ENCODE measurements at places on chromosomes 12 and 14.
A peak's percentile ranks its signal among the peaks of the same experiment; 100 is the strongest.

- peak; percentile 86 for DNase-seq
These were observed 15.5 kb downstream of the REM2 start for GRCh38 chr14:22898302-22899090.

DNA sequence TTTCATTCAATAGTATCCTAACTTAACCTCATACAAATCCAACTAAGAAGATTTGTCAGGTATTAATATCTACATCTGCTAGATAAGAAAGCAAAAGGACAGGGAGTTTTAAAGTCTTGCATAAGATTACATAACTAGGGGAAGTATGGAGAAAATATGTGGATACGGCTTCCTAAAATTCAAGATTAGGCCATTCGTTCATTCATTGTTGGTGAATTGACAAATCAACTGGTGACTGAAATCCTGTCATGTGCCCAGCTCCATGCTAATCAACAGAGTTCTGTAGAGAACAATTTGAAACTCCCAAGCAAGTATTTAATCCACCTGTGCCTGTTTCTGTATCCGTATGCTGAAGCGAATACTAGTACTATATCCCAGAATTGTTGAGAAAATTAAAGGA is 260.9 kb upstream of the USP15 start:
- DNase-seq: no peak

GRCh38 chr12:41076114-41076513 is 112.0 kb upstream of the PDZRN4 start:
- DNase-seq: no peak

- DNase-seq: no peak
These were observed 420.6 kb downstream of the LRFN5 start for GRCh38 chr14:42027271-42027670.

DNA sequence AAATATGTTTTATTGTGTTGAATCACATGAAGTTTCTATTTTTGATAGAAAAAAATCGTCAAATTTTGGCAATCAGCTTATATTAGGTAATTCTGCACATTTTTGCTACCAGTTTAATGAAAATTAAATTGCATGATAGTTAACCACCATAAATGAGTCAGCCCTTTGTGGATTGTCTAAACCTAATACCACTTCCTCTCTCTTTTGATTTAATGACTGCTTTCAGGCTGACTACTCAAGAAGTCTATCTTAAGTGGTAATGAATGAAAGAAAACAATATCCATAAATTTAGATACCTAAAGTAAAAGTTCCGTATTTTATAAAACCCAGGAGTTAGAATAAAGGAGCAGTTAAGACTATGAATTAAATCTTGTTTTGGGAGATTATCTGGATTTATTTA is 450.5 kb downstream of the TMEM117 start:
- peak; percentile 47 for DNase-seq

DNA sequence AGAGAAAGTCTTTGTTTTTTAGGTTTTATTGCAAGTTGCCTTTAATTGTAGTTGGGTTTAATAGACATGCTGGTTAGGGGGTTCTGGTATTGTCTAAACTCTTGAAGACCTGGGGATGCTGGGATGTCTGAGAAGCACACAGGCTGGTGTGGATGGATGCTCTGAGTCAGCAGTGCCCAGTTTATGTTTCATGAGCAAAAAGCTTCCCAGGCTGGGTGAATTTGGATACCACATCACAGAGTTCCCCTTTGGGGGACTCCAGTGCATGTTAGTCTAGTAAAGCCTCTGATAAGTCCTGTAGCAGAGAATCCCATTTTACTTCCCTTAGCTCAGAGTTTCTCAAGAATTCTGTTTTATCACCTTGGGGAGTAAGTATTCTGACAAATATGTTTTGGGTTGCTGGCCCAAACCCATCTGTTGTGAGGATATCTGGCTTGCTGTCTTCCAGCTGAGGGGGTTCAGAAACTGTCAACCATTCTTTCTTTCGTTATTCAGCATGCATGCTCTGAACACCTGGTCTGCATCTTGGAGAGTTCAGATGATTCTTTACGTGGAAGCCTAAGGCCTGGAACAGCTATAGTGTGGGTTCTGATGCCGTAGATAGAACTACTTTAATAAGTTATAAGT is 509.1 kb downstream of the VRK1 start:
- no peak for DNase-seq

- no peak for DNase-seq
These were observed 3.4 kb downstream of the PPTC7 start for GRCh38 chr12:110579535-110580253.

GRCh38 chr12:100579844-100580243 is 6.4 kb downstream of the GAS2L3 start:
- no peak for DNase-seq

DNA sequence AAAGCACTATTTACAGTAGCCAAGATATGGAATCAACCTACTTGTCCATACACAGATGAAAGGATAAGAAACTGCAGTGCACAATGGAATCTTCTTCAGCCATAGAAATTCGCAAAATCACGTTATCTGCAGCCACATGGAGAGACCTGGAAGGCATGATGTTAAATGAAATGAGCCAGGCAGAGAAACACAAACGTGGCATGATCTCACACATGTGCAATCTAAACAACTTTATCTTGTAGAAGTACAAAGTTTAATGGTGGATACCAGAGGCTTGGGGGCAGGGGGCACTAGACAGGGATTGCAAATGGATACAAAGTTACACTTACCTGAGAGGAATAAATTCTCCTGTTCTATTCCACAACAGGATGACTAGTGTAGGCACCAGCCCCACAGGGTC is 24.1 kb downstream of the ASCL4 start:
- DNase-seq: no peak

DNA sequence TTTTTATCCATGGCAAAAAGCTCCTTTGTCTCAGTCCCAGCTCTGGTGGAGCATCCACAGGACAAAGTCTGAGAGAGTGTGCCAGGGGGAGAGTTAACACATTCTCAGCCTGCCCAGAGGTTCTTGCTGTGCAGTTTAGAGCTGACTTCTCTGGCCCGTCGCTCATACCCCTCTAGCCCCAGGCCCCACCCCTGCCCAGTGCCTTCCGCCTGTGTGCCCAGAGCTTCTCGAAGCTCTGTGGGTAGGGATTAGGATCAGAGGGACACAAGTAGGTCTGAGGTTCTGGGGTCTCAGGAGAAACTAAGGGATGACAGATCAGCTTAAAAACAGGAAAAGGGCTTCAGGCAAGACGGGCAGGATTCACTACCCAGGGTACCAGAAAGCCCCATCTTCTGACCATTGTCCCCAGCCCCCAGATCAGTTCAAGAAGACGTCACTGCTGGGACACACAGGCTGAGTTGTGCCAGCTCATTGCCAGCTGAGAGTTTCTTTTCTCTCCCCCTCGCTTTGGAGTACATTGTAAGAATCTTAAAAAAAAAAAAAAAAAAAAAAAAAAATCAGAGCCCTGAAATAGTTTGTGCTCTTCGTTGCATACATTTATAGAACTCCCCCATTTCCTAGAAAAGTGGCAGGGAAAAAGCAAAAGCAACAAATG is 127.0 kb downstream of the GCH1 start:
- DNase-seq: no peak

- no peak for DNase-seq
These were observed 10.3 kb upstream of the TRHDE start for GRCh38 chr12:72261885-72262284.

DNA sequence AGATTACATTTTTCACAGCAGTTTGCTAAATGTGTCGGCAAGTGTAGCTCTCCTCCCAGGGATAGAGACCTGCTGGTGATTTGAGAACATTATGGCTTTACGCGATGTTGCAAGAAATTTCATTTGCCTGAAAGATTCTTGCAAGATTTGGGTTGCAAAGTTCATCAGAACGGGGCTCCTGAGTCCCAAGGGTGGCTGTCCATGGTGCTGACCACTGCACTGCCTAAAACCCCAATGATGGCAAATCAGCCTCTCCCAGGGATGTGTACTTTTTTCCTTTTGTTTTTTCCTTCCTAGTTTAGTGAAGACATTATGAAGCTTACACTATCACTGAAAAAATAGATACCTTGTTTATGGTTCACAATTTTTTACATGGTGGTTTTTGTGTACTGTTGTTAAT is 85.4 kb downstream of the WSCD2 start:
- peak; percentile 20 for DNase-seq

GRCh38 chr12:18323159-18323558 is 61.8 kb downstream of the PIK3C2G start:
- DNase-seq: peak; percentile 45

DNA sequence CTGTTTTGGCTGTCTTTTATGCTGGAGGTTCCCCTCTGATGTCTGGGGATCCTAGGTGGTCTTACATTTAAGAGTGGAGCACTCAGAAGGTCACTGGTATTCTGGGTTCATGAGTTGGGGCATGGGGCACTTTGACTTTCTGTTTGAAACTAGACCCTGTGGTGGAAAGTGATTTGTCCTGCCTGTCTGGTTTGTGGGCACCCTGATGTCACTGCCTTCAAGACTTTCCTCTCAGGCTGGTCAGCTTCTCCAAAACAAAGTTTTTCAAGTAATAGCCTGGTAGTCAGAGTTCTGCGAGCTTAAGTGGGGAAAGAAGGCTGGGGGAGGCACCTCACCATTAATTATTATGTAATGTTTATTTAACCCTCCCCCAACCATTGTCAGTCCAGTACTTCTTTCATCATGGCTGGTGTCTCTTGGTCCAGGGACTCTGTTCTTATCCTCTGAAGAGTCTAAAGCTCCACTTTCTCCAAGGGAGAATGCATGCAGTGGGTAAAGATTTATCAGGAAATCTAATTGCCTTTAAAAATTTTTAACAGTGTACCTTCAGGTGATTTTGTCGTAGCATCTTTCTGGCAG is 35.3 kb downstream of the ZC3H14 start:
- DNase-seq: no peak

GRCh38 chr14:75825147-75825592 is 156.6 kb downstream of the TGFB3 start:
- DNase-seq: no peak

DNA sequence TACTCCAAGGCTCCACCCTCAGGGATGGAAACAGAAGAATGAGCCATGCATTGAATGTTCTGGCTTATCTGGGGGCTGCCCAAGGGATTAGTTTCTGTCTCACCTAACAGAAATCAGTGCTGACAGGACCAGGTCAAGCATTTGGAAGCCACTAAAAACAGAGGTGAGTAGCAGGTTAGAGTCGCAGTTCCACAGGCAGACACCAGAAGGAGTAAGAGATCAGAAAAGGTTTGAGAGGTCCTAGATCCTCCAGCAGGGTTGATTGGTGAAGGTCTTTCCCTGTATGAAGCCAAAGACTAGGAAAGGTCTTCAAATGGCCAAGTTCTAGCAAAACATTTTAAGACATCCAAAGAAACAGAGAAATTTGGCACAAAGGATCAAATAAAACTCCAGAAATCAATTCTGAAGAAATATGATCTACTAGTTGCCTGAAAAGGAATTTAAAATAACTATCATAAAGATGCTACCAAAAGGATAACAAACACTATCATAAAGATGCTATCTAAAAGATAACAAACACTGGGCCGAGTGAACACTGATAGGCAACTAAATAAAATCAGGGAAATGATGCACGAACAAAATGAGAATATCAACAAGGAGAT is 19.5 kb upstream of the TTC9 start:
- DNase-seq: peak; percentile 21

DNA sequence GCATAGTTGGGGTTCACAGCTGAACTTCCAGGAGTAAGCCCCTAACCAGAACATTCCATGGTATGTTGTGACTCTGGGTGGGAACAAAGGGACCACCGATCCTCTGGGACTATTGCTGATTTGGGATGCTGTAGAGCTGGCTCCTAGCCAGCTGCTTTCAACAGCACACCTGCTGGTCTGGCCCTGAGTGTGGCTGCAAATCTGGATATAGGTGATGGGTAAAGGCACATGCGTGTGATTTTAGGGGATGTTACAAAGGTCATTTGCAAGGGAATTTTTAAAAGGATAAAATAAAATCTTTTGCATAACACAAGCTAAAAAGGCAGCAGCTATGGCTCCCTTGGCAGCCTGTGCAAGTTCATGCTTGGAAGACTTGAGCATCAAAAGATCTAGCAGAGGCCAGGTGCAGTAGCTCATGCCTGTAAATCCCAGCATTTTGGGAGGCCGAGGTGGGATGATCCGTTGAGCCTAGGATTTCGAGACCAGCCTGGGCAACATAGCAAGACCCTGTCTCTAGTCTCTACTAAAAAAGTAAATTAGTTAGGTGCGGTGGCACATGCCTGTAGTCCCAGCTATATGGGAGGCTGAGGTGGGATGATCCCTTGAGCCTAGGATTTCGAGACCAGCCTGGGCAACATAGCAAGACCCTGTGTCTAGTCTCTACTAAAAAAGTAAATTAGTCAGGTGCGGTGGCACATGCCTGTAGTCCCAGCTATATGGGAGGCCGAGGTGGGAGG is 1.6 kb downstream of the ALDH2 start:
- DNase-seq: no peak

DNA sequence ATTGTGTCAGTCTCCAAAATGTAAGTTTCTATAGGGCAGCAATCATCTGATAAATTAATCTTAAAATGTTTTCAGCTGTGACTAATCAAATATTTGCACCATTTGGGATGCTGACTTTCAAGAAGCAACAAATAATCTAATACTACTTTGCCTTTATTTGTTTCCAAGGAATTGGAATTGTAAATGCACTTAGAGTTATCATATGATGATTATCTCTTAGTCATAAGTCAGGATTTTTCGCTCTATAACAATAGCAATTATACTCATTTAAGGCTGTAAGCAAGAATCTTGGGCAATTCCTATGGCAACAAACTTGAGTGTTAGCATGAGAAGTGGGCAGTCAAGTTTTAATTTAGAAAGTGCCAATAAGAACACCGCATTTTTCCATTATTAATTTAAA is 13.0 kb upstream of the BAZ1A start:
- DNase-seq: no peak

DNA sequence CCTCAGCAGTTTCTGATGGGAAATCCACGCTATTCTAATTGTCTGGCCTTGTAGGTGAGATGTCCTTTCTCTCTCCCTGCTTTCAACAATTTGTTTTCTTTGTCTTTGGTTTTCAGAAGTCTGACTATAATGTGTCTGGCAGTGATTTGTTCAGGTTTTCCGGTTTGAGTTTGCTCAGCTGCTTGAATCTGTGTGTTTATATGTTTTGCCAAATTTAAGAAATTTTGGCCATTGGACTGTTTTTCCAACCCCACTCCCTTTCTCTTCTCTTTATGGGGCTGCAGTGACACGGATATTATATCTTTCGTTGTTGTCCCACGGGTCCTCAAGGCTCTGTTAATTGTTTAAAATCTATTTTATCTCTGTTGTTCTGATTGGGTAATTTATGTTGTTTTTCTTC is 105.0 kb downstream of the ADGRD1 start:
- no peak for DNase-seq

DNA sequence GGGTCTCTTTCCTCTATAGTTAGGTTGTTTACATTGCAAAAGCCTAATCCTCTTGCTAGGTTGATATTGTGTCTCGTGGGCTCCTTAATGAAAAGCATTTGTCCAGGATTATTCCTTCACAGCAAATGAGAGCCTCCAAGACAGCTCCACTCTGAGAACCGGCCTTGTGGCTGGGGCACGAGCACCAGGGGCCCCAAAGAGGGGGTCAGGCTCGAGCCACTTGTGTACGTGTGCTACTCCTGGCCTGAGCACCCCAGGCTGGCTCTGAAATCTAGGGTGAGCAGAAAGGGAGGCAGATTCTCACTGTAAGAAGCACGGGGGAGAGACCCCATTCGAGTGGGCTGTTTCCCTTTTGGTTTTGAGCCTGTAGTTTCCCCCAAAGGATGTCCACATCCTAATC is 45.0 kb upstream of the FZD10 start:
- no peak for DNase-seq

- DNase-seq: no peak
These were observed 36.2 kb upstream of the SOCS2 start for GRCh38 chr12:93536111-93536765.
